ENCODE measurements at places on chromosomes 2 and 18.
A peak's percentile ranks its signal among the peaks of the same experiment; 100 is the strongest.

- no peak for DNase-seq
These were observed 92.9 kb downstream of the DTNA start for GRCh38 chr18:34802959-34803358.

- DNase-seq, result peak; percentile 48
These were observed 43.7 kb downstream of the HDLBP start for GRCh38 chr2:241271706-241272302.

DNA sequence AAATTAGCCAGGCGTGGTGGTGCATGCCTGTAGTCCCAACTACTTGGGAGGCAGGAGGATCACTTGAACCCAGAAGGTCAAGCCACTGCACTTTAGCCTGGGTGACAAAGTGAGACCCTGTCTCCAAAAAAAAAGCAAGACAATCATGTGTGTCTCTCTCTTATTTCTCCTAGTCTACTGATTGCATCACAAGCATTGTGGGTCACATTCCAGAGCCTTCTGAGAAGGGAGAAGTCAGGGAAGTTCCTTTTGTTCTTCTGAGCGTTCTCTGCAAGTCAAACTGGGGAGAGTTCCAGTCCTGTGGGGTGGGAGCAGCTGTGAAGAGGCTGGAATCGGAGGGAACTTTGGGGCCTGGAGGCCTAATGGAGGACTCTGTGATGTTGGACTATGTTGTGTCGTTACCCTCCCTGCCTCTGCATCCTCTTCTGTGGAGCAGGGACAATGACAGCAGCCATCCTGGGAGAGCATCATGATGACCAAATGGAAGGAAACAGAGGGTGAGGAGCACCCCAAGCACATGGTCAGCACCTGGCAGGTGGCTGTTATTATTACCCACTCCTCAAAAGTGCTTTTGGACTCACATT is 115.4 kb downstream of the MRO start:
- DNase-seq, result no peak

- DNase-seq, result no peak
These were observed 41.4 kb downstream of the TET3 start for GRCh38 chr2:74025971-74026612.

DNA sequence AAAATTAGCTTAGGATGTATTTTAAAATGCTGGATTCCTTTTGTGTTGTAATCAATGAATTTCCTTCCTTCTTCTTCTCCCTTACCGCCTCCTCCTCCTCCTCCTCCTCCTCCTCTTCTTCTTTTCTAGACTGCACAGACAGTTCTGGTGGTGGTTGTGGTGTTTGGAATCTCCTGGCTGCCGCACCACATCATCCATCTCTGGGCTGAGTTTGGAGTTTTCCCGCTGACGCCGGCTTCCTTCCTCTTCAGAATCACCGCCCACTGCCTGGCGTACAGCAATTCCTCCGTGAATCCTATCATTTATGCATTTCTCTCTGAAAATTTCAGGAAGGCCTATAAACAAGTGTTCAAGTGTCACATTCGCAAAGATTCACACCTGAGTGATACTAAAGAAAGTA is 18.8 kb downstream of the GALR1 start:
- no peak for DNase-seq

GRCh38 chr2:134491022-134491421 is 227.8 kb downstream of the TMEM163 start:
- no peak for DNase-seq

GRCh38 chr2:47174733-47175361 is 19.7 kb upstream of the STPG4 start:
- DNase-seq, result peak; percentile 57

DNA sequence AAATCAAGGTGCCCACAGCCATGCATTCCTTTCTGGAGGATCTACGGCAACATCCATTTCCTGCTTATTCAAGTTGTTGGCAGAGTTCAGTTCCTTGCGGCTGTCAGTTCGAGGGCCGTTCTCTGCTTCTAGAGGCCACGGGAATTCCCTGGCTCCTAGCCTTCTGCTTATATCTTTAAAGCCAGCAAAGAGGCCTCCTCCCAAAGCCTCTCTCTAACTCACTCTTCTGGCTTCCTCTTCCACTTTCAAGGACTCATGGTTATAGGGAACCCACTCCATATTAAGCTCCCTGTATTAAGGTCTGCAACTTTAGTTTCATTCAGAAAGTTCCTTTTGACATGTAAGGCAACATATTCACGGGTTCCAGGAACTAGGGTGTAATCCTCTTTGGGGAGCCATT is 150.1 kb upstream of the RMP24 start:
- DNase-seq, result no peak

GRCh38 chr2:144519934-144520731 is at the start of gene ZEB2:
Gene ZEB2 (minus strand): TSS chr2:144520119. CDS start chr2:144517350, 2,769 bp downstream.
- DNase-seq, result peak; percentile 95

GRCh38 chr2:136208682-136209420 is 90.9 kb upstream of the CXCR4 start:
- no peak for DNase-seq

DNA sequence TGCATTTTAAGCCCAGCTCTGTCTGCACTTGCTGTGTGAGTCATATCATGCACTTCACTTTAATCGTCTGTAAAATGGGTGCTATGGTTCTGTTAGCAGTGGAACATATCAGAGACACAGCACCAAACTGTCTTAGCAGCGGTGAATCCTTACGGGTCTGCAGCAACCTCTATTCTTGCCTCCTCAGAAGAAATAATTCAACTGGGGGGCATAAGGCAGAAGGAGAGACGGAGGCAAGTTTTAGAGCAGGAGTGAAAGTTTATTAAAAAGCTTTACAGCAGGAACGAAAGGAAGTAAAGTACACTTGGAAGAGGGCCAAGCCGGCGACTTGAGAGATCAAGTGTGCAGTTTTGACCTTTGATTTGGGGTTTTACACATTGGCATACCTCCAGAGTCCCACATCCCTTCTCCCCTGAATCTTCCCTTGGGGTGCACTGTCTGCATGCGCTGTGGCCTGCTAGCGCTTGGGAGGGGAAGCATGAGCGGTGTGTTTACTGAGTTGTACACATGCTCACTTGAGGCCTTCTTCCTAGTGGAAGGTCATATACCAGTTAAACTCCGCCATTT is 109.8 kb downstream of the DDX1 start:
- no peak for DNase-seq

DNA sequence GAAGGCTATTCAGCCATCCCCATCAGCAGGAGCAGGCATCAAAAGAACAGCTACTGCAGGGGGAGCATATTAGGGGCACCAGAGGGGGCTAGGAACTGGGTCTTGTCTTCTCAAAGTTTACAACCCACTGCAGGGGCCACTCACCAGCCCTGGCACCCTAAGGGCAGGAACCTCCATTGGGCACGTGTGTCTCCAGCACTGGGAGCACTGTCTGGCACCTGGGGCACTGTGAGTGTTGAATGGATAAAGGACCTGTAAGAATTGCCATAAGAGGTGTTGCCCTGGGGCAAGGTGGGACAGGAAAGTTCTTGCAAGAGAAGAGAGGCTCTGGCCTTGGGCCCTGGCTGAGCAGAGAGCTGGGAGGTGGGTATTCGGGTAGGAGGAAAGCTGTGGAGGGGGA is 1.4 kb upstream of the STEAP3 start:
- DNase-seq, result no peak

GRCh38 chr18:78979056-78979729 is 425 bp upstream of the SALL3 start:
- DNase-seq, result no peak

DNA sequence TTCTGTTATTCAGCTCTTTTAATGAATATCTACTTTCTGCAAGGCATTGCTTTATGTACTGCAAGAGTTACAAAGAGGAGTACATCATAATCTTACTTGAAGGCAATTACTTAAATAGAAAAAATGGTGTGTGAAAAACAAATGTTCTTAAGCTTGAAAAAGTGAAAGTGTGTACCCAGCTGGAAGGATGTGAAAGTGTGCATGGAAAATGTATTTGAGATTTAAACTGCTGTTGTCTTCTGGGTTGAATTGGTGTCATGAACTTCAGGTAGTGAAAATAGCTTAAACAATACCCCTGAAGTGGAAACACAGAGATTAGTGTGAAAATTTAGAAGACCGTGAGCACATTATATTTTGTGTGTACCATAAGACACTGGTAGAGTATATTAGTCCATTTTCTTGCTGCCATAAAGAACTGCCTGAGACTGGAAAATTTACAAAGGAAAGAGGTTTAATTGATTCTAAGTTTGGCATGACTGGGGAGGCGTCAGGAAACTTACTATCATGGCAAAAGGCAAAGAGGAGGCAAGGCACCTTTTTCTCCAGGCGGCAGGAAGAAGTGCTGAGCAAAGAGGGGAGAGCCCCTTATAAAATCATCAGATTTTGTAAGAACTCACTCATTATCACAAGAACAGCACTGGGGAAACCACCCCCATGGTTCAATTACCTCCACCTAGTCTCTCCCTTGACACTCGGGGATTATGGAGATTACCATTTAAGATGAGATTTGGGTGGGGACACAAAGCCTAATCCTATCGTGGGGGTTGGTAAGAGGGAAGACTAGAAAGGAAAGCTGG is 38.8 kb downstream of the SCN2A start:
- DNase-seq, result peak; percentile 86

GRCh38 chr2:162091325-162092007 is 17.5 kb upstream of the DPP4 start:
- DNase-seq, result peak; percentile 42

GRCh38 chr18:63236921-63237846 is 82.4 kb downstream of the BCL2 start:
- no peak for DNase-seq

- no peak for DNase-seq
These were observed 78.8 kb upstream of the TTN start for GRCh38 chr2:178886006-178886405.

DNA sequence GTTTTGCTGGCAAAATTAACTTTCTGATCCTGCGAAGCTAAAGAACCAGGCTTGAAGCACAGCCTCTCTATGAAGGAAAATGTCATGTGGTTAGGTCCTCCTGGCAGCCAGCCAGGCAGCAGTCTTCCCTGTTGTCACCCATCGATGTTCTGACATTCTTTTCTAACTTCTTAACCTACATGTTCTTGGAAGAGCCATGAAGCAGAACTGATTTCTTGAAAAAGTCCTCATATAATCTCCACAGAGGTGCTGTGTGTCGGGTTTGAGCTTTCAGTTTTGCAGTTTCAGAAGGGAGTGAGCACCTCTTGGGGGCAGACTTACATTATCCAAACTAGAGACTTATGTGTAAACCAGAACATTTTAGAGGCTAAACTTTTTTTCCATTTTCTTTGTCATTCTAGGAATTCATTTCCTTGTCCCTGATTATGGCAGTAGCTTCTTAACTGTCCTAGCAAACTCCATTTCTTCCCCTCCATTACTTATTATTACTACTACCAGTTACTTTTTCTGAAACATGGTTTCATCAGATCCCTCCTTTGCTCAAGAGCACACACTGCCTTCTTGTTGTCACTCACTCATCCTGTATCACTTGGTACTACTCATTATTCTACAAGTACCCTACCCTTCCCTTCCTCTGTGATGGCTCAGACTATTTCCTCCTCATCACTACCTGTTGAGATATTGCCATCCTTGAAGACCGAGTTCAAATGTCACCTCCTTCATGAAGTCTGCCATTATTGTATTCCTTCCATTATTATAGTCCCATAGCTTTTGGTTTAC is 31.1 kb downstream of the DOK1 start:
- DNase-seq, result no peak

DNA sequence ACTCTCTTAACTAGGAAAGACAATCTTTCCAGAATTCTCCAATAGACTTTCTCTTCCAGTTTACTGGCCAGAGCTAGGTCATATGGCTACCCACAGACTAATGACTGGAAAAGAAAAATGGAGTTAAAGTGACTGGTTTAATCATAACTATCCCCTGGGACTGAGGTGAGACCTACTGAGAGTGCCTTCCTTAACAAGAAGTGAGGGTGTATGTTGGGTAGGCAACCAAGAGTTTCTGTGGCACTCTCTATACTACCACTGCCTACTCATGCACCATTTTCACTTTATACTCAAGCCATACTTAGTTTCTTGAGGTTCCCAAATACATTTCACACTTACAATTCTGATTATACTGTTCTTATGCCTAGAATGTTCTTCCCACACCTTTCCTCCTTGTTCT is 6.9 kb upstream of the GFPT1 start:
- DNase-seq, result no peak

DNA sequence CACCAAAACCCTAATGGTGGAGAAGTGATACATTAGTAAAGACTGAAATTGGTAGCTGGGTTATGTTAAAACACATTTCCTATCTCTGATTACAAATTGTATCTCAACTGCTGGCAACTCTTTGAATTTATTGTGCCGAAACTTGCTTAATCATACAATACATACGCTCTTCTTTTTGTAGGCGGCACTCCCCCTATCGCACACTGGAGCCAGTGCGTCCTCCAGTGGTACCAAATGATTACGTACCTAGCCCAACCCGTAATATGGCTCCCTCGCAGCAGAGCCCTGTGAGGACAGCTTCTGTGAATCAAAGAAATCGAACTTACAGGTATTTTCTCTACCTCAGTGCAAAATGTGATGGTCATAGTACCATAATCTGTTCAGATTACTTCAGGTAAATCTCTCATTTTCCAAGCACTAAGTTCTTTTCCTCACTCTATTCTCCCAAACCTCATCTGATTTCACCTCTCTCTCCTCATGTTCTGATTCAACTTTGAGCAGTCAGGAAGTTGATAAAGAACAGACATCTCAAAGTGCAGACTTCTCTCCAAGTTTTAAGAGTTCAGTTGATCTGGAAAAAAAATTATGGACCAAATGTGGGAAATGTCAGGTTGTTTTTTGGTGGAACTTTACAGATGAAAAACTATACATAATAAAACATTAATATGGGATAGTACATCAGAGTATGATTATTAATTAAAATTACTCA is 66.5 kb downstream of the ABI2 start:
- DNase-seq, result peak; percentile 4

DNA sequence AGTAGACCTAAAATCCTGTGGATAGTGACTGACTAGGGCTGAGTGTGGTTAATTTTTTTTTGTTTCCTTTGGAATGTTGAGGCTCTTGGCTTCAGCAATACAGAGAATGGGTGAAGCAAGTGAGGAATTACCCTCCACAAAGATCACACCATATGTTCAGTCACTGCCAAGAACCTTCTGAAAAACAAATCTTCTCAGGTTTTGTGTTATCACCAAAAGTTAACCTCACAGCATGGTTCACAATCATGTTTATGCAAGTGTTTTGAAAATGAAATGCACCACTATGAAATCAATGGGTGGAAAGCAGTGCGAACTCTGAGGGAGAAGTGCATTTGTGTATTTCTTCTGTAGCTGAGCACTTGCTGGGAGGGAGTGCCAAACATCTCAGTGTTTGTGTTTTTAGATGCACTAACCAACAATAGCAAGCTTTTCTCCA is 44.4 kb downstream of the SPATS2L start:
- DNase-seq, result no peak

GRCh38 chr18:49814147-49814499 is 790 bp upstream of the ACAA2 start:
- peak; percentile 86 for DNase-seq

DNA sequence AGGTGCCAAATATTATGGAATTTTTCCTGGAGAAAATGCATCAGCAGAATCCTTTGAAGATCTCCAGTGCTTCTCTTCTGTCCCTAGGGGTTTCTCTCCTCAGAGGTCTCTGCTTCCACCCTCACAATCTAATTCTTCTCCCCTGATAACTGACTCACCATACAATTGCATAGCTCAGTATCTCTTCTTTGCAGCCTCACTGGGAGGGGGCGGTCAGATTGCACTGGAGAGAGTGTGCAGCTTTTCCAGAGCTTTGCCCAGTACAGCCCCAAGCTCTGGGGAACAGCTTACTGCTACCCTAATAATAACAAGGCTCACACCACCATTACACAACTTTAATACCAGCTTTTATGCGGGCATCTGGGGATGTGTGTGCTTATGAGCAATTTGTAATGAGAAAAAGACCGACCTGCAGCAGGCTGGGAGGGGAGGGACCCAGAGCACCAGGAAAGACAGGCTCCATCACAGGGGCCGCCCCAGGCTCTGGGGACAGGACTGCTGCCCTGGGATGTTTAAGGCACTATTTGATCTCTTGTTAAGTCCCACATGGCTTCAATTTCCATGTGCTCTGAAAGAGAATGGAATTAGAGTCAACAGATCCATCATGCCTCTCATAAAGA is 276.6 kb upstream of the SIX2 start:
- DNase-seq, result no peak

All from NCI-H82 (cell line).